CD4-positive, alpha-beta memory T cell (primary cell): ENCODE measurements at places on chromosomes 12 and 14.
A peak's percentile ranks its signal among the peaks of the same experiment; 100 is the strongest.

- DNase-seq: no peak
Observed at GRCh38 chr12:108236366-108236765, 102.7 kb downstream of the CMKLR1 start.

GRCh38 chr14:102759456-102760187 is 17.6 kb upstream of the TRAF3 start:
- peak; percentile 8 for DNase-seq

GRCh38 chr12:112285600-112286401 is 96.4 kb downstream of the HECTD4 start:
- DNase-seq: no peak

GRCh38 chr14:55092341-55092740 is 36.7 kb upstream of the LGALS3 start:
- no peak for DNase-seq

- DNase-seq: no peak
Observed at GRCh38 chr14:65044596-65044959, 57.7 kb downstream of the MAX start.

GRCh38 chr12:52370926-52371608 is 3.8 kb upstream of the KRT85 start:
- DNase-seq: no peak

- DNase-seq: no peak
Observed at GRCh38 chr12:59570145-59570544, 25.7 kb upstream of the SLC16A7 start.

DNA sequence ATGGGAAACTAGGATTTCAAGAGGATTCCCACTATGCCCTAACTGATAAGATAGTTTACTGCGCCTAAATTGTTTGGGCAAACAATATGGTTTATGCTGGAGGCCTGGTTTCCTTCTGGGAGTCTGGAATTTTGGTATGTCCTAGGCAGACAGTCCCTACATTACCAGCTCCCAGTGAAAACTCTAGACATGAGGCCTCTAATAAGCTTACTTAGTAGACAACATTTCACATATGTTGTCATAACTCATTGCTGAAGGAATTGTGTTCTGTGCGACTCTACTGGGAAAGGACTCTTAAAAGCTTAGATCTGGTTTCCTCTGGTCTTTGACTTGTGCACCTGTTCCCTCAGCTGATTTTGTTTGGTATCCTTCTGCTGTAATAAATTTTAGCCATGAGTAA is 18.0 kb upstream of the PRPF39 start:
- no peak for DNase-seq
